ENCODE measurements at places on chromosomes 2 and 18. TPM values are rescaled to one million over a fixed set of nuclear protein-coding genes. Genes with fewer than 3 reads are reported as not detected.

Gene CXCR2
- total RNA-seq = 0.15 TPM

Gene UGT1A7
- not detected for total RNA-seq

- no peak overlapping the region for H3K4me3 ChIP-seq
- no peaks in the 10 kb centered on the region for H3K36me3 ChIP-seq
- no peak overlapping the region for H3K27ac ChIP-seq
Observed at GRCh38 chr2:96913398-96914202, 43.7 kb upstream of the SEMA4C start.

DNA sequence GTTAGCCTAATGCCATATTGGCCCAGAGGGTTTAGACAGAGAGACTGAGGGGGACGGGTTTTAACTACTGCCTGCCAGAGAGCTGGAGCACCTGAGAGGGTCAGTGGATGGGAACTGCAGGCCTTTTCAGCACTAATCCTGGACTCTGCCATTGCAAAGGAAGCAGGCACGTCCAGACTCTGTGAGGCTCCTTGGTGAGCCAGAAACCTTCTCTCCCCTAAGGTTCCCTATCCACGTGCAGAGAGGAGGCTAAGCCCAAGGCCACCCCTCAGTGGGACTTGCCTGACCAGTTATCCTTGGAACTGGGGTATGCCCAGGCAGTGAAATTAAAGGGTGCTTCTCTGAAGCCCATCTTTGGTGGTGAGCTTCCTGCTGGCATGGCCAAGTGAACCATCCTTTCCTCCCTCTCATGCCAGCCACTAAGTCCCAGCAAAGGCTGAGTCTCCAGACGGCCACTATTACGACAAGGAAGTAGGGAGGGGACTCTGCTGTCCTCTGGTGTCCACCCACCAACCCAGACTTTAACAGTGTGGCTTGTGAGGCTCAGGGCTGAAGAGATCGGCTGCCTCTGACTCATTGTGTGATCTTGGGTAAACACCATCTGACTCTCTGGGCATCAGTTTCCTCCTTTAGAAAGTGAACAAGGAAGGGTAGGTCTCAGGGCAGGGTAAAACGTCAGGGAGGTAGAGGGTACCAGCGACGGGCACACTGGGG is 3.9 kb upstream of the MLPH start:
- no peaks in the 10 kb centered on the region for H3K27me3 ChIP-seq
- peaks cover 44% of the 10 kb centered on the region for H3K4me1 ChIP-seq
- H3K27ac ChIP-seq = no peak overlapping the region
- H3K36me3 ChIP-seq = no peaks in the 10 kb centered on the region

Gene RAX
- total RNA-seq = not detected

Gene AQP12B
- total RNA-seq = not detected

GRCh38 chr2:38484957-38485356 is 107.9 kb upstream of the ATL2 start:
- H3K27ac ChIP-seq = no peak overlapping the region
- no peak for DNase-seq
- no peaks in the 10 kb centered on the region for H3K36me3 ChIP-seq
- no peaks in the 10 kb centered on the region for H3K4me1 ChIP-seq

Gene PCARE
- not detected for total RNA-seq

GRCh38 chr18:62312851-62313250 is 12.3 kb upstream of the TNFRSF11A start:
- H3K36me3 ChIP-seq = no peaks in the 10 kb centered on the region
- no peaks in the 10 kb centered on the region for H3K27me3 ChIP-seq
- H3K4me1 ChIP-seq = no peaks in the 10 kb centered on the region
- no peak for DNase-seq

Gene GKN2
- not detected for total RNA-seq

DNA sequence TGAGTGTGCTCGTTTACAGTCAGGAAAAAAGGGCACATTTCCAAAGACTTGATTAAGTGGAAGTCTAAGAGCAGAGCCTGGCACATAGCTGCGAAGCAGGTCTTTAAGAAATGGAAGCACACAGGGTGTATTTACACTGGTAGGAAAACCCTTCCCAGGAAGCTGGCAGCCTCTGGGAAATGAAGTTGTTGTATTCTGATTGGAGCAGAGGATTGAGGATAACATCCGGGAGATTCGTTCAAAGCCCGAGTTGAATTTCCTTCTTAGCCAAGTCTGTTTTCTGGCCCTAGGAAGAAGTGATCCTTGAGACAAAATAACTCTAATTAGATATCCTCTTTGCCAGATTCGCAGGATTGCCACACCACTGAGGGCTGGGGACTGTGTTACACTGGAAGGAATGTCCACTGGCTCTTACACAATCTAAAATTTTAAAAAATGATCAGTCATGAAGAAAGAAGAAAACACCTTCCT is 75.9 kb downstream of the ITGB1BP1 start:
- H3K4me1 ChIP-seq = no peaks in the 10 kb centered on the region
- no peak overlapping the region for H3K27ac ChIP-seq
- no peak overlapping the region for H3K4me3 ChIP-seq
- H3K36me3 ChIP-seq = no peaks in the 10 kb centered on the region
- DNase-seq = no peak

DNA sequence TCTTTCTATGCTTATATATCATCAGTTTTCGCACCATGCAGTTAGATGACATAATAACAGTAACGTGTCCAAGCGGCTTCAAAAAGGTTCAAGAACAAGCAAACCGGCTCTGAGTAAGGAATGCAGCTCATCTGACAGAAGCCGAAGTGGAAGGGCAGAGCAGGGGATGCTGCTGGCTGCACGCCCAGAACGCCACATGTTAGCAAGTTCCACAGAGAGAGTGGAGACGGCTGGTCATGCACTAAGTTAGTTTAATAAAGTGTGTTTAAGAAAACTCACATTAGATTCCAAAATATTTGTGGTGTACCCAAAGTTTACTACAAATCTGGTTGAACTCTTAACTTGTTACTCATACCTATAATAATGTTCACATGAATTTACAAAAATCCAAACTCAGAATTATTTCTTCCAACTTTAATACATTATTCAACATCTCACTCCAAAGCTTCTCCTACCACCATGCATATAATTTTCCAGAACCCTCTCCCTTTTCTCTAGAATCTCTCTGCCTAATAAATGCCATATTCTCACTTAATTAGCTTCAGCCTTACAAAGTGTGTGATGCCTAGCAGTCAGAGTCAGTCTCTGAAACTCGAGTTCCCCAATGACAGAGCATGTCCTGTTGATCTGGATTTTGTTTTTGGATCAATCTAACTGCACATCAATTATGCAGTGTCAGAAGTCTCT is 170.0 kb downstream of the DNAH7 start:
- no peaks in the 10 kb centered on the region for H3K4me1 ChIP-seq
- DNase-seq = peak; percentile 2
- no peak overlapping the region for H3K4me3 ChIP-seq
- no peaks in the 10 kb centered on the region for H3K27me3 ChIP-seq
- no peaks in the 10 kb centered on the region for H3K36me3 ChIP-seq
- H3K27ac ChIP-seq = no peak overlapping the region

DNA sequence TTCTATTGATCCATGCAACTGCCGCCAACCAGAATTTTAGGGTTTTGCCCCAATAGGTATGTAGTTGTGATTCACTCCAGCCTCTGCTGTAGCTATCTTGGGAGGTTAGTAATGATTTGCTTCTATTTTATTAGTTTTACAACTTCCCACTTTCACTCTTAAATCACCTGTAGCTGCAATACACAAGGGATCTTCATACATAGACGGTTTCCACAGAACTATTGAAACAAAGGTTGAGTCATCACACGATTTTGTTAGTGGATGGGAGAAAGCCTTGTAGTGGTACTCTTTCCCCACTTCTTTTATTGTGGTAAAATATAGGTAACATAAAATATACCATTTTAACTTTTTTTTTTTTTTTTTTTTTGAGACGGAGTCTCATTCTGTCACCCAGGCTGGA is 104.2 kb upstream of the SPRED2 start:
- no peaks in the 10 kb centered on the region for H3K27me3 ChIP-seq
- H3K4me3 ChIP-seq = no peak overlapping the region
- no peak overlapping the region for H3K27ac ChIP-seq
- no peak for DNase-seq

Data from HCT116 (cell line).